ENCODE measurements at places on chromosomes 1 and 21.

- DNase-seq = no peak
These were observed 22.8 kb downstream of the HFM1 start for GRCh38 chr1:91381844-91382243.

GRCh38 chr1:180566026-180566425 lies 7.3 kb downstream of the OVAAL start:
- DNase-seq = no peak

DNA sequence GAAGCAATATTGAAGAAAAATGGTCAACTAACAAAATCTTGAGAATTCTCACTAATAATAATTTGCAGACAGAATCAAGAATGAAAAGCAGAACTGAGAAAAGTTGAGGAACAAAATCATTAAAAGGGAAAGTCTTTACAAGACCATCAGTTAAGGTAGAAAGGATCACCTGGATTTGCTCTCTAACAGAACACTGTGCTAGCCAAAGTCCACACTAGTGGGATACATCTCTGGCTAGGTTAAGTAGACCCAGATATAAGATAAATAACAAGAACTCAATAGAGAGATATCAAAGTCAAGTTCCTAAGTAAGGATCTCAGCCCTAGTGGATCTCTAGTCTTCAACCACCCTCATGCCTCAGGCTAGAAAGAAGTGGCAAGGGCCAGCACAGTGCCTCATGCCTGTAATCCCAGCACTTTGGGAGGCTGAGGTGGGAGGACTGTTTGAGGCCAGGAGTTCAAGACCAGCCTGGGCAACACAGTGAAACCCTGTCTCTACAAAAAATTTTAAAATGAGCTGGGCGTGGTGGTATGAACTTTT lies 19.6 kb downstream of the IPP start:
- DNase-seq = no peak

- DNase-seq = no peak
These were observed 4.4 kb upstream of the ELOVL1 start for GRCh38 chr1:43372172-43372571.

DNA sequence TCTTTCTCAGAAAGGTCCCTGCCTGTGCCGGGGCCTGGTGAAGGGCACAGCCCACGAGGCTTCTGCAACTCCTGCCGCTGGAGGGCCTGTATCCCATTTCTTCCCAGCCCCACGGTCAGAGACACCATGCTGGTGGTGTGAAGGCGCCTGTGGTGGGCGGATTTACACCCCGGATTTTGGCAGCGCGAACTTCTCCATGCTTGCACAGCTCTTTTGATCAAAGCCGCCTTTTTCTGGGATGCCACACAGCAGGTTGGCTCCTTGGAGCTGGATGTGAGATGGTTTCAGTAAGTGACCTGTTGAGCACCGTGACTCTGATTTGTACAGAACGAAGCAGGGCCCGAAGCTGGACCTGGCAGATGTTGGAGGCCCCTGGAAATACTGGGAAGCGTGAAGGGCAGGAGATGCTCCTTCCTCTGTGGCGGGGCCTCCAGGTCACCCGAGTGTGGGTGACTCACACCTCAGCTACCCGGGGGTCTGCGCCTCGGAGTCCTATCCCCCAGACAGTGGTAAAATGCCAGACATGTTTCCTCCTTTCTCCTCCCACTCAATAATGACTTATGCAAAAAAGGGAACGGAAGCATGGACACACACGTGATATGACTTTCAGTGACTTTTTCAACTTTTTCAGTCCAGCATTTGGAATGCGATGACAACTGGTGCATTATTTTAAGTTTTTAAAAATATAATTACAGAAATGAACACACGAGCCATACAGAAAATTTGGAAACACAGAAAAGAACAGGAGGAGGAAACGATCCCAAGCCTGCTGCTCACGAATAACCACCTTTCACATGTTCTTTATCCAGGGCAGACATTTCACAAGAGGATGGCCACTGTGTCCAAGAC lies 9.0 kb downstream of the UMODL1 start:
- no peak for DNase-seq

- DNase-seq = no peak
These were observed 278.2 kb upstream of the C1orf105 start for GRCh38 chr1:172142324-172142723.

- no peak for DNase-seq
These were observed 4.2 kb upstream of the ECE1 start for GRCh38 chr1:21294266-21294989.

GRCh38 chr1:26574719-26575251 lies 45.2 kb downstream of the RPS6KA1 start:
- DNase-seq = no peak

DNA sequence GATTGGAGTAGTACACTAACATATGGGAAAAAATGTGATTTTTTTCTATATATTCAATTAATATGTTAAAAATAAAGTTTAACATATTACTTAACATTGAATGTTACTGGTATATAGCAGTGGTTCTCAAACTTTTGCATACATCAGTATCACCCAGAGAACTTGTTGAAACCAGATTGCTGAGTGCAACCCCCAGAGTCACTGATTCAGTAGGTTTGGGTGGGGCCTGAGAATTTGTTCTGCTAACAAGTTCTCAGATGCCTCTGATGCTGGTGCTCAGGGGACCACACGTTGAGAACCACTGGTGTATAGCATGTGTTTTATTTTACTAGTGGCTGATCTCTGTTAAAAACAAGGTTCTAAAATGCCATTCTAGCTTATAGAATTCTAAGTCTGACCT lies 161.9 kb downstream of the HHIPL2 start:
- DNase-seq = no peak

All from NCI-H1417 (cell line).